Osteocyte (in vitro differentiated cells): ENCODE measurements at places on chromosomes 7 and 10.
A peak's percentile ranks its signal among the peaks of the same experiment; 100 is the strongest.

GRCh38 chr10:30559180-30559579 is 70.4 kb downstream of the LYZL2 start:
- H3K27me3 ChIP-seq: peaks cover 8% of the 10 kb centered on the region
- no peak for DNase-seq
- no peaks in the 10 kb centered on the region for H3K36me3 ChIP-seq
- H3K4me1 ChIP-seq: peaks cover 4% of the 10 kb centered on the region
- no peak overlapping the region for H3K4me3 ChIP-seq

DNA sequence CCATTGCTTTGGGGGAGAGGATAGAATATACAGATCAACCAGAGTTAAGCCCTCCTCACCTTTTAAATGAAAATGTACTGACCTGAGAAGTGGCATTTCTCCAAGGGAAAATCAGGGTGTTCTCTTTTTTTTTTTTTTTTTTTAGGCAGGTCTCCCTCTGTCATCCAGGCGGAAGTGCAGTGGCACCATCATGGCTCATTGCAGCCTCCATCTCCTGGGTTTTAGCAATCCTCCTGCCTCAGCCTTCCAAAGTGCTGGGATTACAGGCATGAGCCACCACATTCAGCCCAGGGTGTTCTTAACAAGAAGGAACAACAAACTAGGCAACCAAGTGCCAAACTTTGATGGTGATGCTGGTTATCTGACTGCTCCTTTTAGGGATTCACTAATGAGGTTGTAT is 111.0 kb downstream of the SVOPL start:
- H3K4me1 ChIP-seq: no peaks in the 10 kb centered on the region
- no peak for DNase-seq
- H3K27ac ChIP-seq: no peak overlapping the region
- peaks cover 12% of the 10 kb centered on the region for H3K36me3 ChIP-seq
- H3K27me3 ChIP-seq: no peaks in the 10 kb centered on the region

DNA sequence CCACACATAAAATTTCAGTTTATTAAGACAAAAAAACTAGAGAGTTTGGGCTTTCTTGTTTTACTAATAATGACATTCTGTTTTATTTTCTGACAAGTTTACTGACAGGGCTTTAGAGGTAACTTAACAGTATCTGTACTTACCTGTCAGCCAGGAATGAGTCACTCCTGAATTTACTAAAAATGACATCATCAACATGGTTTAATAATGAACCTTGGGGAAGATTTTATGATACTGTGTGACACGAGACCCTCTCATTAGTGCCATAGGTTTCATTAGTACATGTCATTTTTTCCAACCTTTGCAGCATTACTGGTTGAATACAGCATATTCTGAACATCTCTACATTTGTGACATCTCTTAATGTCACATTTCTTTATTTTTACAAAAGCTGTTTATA is 131.1 kb downstream of the KCND2 start:
- H3K27me3 ChIP-seq: no peaks in the 10 kb centered on the region
- H3K4me1 ChIP-seq: peaks cover 11% of the 10 kb centered on the region
- no peak for DNase-seq
- no peak overlapping the region for H3K4me3 ChIP-seq
- no peaks in the 10 kb centered on the region for H3K36me3 ChIP-seq

GRCh38 chr7:18902892-18903291 is 214.5 kb downstream of the TWIST1 start:
- H3K4me3 ChIP-seq: no peak overlapping the region
- no peak for DNase-seq
- no peaks in the 10 kb centered on the region for H3K36me3 ChIP-seq
- no peaks in the 10 kb centered on the region for H3K27me3 ChIP-seq
- H3K4me1 ChIP-seq: peaks cover 21% of the 10 kb centered on the region
- H3K27ac ChIP-seq: no peak overlapping the region

- H3K4me1 ChIP-seq: peaks cover 19% of the 10 kb centered on the region
- DNase-seq: no peak
- H3K27me3 ChIP-seq: no peaks in the 10 kb centered on the region
- H3K4me3 ChIP-seq: peak overlapping the region; percentile 81
These were observed 498 bp downstream of the NDST2 start for GRCh38 chr10:73810735-73811465.

DNA sequence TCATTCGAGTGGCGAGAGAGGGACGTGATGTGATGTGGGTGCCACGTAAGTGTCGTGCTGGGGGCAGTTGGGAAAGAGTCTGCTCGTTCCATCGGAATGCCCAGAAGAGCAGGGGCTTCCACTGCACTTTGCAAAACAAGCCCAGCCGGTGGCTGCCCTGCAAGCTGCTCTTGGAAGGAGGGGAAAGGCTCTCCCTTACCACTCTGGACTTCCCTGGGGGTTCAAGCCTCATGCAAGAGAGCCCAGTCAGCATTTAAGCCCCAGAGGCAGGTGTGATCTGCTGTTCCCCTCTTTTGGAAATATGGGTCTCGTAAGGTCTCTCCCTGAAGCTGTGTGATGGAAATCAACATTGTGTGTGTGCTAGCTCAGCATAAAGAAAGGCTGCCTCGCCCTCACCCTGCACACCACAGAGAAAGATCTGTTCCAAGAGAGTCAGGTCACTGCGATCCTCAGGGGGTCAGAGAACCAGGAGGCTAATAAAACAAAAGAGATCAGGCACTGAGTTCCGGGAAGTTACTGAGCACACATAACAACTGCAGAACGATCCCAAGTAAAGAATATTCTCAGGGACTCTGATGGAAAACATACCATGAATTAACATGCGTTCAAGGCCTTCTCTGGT is 212.5 kb downstream of the ADAM12 start:
- peak overlapping the region; percentile 1 for H3K4me3 ChIP-seq
- H3K27me3 ChIP-seq: no peaks in the 10 kb centered on the region
- DNase-seq: no peak
- H3K27ac ChIP-seq: peak overlapping the region; percentile 94
- H3K4me1 ChIP-seq: peaks cover 66% of the 10 kb centered on the region

GRCh38 chr10:43955002-43955596 is 306.4 kb upstream of the ZNF32 start:
- H3K4me3 ChIP-seq: no peak overlapping the region
- H3K4me1 ChIP-seq: peaks cover 6% of the 10 kb centered on the region
- H3K27ac ChIP-seq: no peak overlapping the region
- peaks cover 5% of the 10 kb centered on the region for H3K36me3 ChIP-seq
